ENCODE measurements at places on chromosomes 11 and 22. TPM values are rescaled to one million over a fixed set of nuclear protein-coding genes. Genes with fewer than 3 reads are reported as not detected.

SCN2B gene
- 0.02 TPM for total RNA-seq

KRTAP5-9 gene
- total RNA-seq: not detected

HPX gene
- total RNA-seq: 0.50 TPM

- DNase-seq: no peak
- H3K36me3 ChIP-seq: peaks cover 68% of the 10 kb centered on the region
- H3K4me1 ChIP-seq: no peaks in the 10 kb centered on the region
- H3K27ac ChIP-seq: no peak overlapping the region
- H3K27me3 ChIP-seq: no peaks in the 10 kb centered on the region
- no peak overlapping the region for H3K4me3 ChIP-seq
Measured at GRCh38 chr22:43974028-43974545, 18.8 kb downstream of the SAMM50 start.

DNA sequence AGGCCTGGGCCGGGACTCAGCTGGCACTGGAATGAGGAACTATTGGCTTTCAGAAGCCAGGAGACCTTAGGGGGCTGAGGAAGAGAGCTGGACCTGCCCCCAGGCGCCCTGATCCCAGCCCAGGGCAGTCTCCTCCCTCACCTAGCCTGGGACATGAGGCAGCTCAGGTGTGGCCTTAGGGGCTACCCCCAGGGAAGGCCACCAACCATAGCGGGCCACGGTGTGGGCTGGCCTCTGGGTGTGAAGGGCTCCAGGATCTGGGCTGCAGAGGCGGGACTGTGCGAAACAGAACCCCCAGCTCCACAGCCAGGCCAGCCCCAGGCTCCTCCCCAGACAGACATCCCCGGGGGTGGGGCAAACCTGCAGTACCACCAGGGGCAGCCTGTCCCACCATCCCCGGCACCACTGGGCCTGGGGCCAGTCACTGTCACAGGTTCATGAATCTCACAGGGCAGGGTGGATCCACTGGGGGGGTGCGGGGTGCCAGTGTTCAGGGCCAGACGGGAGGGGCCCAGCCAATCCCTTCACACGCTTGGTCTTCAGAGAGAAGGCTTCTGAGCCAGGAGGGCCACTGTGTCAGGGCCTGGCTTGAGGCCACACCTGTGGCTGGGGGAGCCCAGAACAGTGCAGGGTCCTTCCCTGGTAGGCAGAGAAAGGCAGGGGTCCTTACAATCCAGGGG lies 3.5 kb downstream of the PLXNB2 start:
- H3K27ac ChIP-seq: no peak overlapping the region
- no peak for DNase-seq
- H3K36me3 ChIP-seq: no peaks in the 10 kb centered on the region
- peaks cover 11% of the 10 kb centered on the region for H3K27me3 ChIP-seq
- peaks cover 6% of the 10 kb centered on the region for H3K4me1 ChIP-seq

GRCh38 chr11:640021-640706 lies 3.1 kb downstream of the DRD4 start:
- H3K27me3 ChIP-seq: peaks cover 26% of the 10 kb centered on the region
- H3K27ac ChIP-seq: no peak overlapping the region
- H3K4me1 ChIP-seq: peaks cover 3% of the 10 kb centered on the region
- no peak for DNase-seq
- no peak overlapping the region for H3K4me3 ChIP-seq

- H3K4me1 ChIP-seq: no peaks in the 10 kb centered on the region
- no peak for DNase-seq
- no peak overlapping the region for H3K4me3 ChIP-seq
- H3K36me3 ChIP-seq: no peaks in the 10 kb centered on the region
- peaks cover 8% of the 10 kb centered on the region for H3K27me3 ChIP-seq
- H3K27ac ChIP-seq: no peak overlapping the region
Measured at GRCh38 chr11:2434506-2435255, 9.6 kb downstream of the TRPM5 start.

- H3K36me3 ChIP-seq: peaks cover 49% of the 10 kb centered on the region
- DNase-seq: no peak
- peak overlapping the region; percentile 64 for H3K27ac ChIP-seq
- H3K27me3 ChIP-seq: no peaks in the 10 kb centered on the region
- H3K4me1 ChIP-seq: peaks cover 15% of the 10 kb centered on the region
- H3K4me3 ChIP-seq: no peak overlapping the region
Measured at GRCh38 chr22:38305471-38306448, 11.5 kb downstream of the CSNK1E start.

DNA sequence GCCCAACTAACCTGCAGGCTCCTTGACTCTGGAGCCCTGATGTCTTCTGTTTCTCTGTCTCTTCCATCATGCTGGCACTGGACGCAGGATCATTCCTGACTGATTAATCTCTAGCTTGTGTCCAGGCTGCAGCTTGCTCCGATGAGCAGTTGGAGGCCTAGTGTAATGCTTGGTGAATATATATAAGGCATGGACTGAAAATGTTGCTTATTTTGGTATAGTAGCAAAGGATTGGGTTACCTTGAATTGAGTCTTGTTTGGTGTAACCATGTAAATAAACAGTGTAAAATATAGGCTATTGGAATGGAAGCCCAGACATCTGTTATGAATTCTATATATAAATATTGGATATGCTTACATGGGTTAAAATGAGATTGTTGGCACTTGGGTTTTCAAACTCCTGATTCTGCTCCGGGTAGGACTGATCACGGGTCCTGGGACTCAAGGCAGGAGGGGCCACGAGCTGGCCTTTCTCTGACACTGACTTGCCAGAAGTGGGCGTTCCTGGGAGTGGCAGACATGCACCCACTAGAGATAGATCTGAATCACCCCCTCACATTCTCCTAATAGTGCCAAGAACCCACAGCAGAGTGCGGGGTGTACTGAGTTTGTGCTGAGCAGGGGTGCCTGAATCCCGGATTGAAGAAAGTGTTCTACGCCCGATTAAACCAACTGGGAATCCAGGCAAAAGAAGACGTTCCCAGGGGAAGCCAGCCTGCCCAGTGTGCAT lies 25.8 kb downstream of the LRP5 start:
- H3K4me3 ChIP-seq: no peak overlapping the region
- no peaks in the 10 kb centered on the region for H3K27me3 ChIP-seq
- H3K27ac ChIP-seq: no peak overlapping the region

GRCh38 chr11:106621484-106621883 lies 396.8 kb downstream of the GUCY1A2 start:
- no peak overlapping the region for H3K27ac ChIP-seq
- H3K27me3 ChIP-seq: no peaks in the 10 kb centered on the region
- DNase-seq: no peak
- H3K4me3 ChIP-seq: no peak overlapping the region
- H3K4me1 ChIP-seq: no peaks in the 10 kb centered on the region

GRCh38 chr11:86015699-86016098 lies 53.2 kb downstream of the PICALM start:
- peaks cover 73% of the 10 kb centered on the region for H3K36me3 ChIP-seq
- peak overlapping the region; percentile 3 for H3K27ac ChIP-seq
- no peak overlapping the region for H3K4me3 ChIP-seq
- no peak for DNase-seq

Measured in activated T-helper 2 cell treated with anti-CD3 and anti-CD28 coated beads, Interferon-gamma antibody, Interleukin-2, Interleukin-4, amounts not matched to agents 10 μg/mL and 5 μg/mL and 100 μg/mL, durations not matched to agents 14 hours and 24 hours and 36 hours (primary cell).